Endodermal cell (in vitro differentiated cells): ENCODE measurements at places on chromosomes 11 and 22. TPM values are rescaled to one million over a fixed set of nuclear protein-coding genes. Genes with fewer than 3 reads are reported as not detected.

SDF2L1 gene
- 61.4 and 67.7 TPM in 2 replicates for total RNA-seq

DNA sequence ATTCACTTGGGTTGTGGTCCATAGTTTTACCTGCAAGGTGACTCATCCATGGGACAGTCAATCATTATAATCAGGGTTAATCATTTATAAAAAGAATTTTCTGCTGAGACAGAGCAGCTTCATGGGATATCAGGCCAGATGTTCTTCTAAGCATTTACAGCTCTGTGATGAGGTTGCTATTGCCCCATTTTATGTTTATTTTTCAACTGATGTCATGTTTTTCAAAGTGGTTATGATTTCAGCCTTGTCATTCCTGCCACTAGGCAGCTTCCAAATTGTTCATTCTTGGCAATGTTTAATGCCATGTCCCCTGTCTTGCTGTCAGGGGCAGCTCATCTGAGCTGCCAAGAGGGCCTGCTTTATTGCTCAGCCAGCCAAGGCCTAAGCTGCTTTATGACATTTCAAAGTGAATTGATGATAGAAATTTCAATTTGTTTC is 35.9 kb upstream of the ZBED5 start:
- DNase-seq, result no peak

GRCh38 chr11:110296226-110297075 is at the start of gene RDX:
Gene RDX, minus strand, starts transcription at chr11:110296614. Its CDS starts 16,922 bp downstream, at chr11:110279692.
- DNase-seq, result peak; percentile 94

GRCh38 chr11:8277691-8278090 is 14.0 kb upstream of the LMO1 start:
- peak; percentile 34 for DNase-seq

DNA sequence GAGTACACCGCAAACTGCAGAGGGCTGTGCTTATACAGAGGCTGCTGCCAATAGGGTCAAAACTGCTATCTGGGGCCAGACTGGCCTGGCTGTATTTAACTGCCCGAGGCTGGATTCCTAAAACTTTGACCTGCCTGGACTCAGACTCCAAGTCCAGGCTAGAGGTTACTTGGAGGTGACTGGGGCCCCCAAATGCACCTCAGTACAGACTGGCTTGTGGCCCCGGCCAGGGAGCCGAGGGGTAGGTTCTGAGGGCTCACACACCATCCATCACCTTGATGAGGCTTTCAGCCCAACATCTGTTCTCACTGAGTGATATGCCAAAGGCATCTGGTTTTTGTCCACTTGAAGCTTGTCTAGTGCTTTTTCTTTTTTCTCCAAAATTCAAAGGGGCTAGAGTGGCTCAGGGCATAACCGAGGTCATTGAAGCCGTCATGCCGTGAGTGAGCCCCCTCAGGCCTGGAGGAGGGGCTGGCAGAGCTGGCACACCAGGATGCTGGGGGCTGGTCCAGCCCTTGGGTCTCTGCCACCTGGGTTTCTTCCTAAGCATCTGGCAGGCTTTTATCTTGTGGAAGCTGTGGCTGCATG is 52.4 kb upstream of the TTLL12 start:
- DNase-seq, result no peak

ST13 gene
- 324 and 343 TPM in 2 replicates for total RNA-seq

DNA sequence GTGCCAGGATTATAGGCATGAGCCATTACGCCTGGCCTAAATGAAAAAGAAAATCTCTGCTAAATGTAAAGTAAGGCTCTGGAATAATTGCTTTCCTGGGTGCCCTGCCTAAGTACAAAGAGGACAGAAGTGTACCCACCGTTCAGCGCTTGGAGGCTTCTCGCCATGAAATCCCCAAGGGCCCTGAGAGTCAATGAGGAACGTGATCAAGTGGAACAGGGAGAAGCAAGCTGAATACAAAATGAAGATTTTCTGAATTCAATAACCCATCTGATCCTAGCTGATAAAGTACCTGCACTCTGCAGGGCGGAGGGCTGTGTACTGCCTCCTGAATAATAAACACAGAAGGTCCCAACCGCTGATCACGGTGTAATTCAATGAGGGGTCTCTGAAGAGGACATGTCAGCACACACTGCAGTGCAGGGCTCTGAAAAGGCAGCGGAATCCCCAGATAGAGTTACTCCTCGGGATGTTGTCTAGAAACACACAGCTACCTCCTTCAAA is 97.7 kb downstream of the ABTB2 start:
- DNase-seq, result no peak
